Left hindlimb (tissue), 1 donor: ENCODE measurements at places on chromosomes 2 and 18.

DNA sequence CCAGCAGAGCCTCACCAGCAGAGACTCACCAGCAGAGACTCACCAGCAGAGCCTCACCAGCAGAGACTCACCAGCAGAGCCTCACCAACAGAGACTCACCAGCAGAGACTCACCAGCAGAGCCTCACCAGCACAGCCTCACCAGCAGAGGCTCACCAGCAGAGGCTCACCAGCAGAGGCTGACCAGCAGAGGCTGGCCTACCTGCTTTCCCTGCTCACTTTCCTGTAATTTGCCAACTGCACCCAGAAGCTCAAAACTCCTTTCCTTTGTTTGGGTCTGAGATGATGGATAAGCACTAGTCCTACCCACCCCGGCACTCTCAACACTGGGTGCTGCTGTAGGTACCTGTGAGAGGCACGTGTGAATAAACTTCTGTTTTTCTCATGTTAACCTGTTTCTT, 36.4 kb upstream of the PXDN start:
- no peak for DNase-seq

DNA sequence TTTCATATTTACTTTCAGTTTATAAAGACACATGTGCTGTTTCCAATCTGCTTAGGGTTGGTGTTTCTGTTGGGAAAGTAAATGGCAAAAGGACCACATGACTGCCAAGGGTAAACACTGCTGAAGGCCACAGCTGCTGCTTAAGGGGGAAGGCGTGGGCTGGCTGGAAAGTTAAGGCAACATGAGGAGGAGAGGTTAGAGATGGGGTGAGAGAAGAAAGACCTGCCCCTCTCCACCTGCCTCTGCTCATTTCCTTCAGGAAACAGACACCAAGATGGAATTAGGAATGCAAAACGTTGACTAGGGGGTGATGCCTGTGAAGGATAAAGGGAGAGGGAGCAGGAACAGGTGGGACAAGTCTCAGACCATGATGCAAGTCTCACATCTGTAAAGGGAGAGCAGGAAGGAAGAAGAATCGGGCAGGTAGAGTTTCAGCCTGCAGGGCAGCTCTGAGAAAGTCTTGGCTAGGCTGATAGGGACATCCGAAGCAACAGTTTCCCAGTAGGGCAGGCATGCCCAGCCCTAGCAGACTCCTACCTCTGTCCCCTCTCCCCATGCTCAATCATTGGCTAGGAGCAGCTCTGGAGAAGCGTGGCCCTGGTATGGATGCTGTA, 86.0 kb downstream of the CDC42EP3 start:
- no peak for DNase-seq

- DNase-seq = no peak
Measured at GRCh38 chr18:6734726-6735430, 5.4 kb downstream of the ARHGAP28 start.

GRCh38 chr18:37571266-37571665, 5.7 kb upstream of the CELF4 start:
- no peak for DNase-seq

- DNase-seq = no peak
Measured at GRCh38 chr18:3689091-3689490, 239.1 kb downstream of the TGIF1 start.

- no peak for DNase-seq
Measured at GRCh38 chr2:28361991-28362710, 30.5 kb upstream of the FOSL2 start.

DNA sequence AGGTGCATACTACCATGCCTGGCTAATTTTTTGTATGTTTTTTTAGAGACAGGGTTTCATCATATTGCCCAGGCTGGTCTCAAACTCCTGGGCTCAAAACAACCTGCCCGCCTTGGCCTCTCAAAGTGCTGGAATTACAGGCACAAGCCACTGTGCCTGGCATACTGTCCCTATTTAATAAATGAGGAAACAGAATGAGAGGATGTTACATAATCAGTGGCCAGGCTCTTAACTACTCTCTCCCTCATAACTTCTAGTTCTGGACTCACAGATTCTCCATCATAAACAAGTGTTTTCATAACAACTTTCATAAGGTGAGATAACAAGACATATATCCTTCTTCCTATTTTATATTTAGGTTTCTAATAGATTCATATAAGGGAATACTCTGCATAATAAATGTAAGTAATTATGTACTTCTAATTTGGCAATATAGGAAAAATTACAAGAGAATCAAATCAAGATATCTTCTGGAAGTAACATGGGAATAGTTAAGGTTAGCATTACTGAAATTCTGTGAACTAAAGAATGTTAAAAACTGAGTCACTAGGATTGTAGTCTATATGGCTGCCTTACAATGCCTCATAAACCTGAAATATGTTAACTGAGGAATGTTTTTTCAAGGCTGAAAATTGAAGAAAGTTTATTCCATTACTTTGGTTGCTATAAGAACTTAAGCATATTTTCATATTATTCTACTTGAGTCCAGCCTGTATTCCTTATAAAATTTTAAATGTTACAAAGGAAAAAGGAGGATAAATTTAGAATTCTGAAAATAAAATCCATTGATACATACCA, 71.3 kb downstream of the SLC25A12 start:
- DNase-seq = no peak

- DNase-seq = no peak
Measured at GRCh38 chr18:69250305-69251151, 150.2 kb upstream of the DOK6 start.

GRCh38 chr2:85504778-85505261, 34.1 kb upstream of the MAT2A start:
- DNase-seq = peak; percentile 59

DNA sequence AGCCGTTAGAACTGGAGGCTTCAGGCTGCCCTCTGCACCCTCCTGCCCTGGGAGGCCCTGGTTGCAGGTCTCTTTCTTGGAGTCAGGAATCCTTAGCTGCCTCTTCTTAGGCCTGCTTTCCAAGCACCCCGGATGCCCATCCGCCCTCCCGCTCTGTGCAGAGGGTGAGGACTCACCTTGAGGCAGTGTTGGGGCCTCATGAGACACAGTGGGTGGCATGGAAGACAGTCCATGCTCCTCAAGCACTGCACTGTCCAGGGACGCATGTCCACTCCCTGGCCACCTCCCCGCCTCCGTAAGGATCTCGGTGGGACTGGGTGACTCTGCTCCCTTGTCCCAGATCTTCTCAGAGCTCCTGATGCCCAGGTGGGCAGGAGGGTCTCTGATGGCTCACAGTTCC, 5.7 kb upstream of the TRAF3IP1 start:
- no peak for DNase-seq

- DNase-seq = peak; percentile 55
Measured at GRCh38 chr2:231929961-231930592, 3.9 kb upstream of the NPPC start.

DNA sequence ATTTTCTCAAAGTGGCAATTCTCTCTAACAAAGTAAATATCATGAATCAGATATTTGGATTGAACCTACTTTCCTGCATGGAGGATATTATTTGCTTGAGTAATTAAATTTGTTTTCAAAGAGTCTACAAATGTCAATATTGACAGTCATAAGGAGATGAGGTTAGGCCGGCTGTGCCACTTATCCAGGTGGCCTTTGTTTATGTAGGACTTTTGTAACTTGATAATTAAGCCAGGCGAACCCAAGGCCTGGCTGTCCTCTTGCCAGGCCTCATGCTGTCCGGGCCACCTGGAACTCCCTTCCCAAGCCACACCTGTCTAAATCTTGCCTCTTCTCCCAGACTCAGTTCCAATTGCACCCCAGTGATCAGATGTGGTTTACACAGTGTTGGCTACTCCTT, 255.2 kb downstream of the ACKR3 start:
- no peak for DNase-seq

- DNase-seq = no peak
Measured at GRCh38 chr2:37376421-37377186, 32.2 kb downstream of the QPCT start.

DNA sequence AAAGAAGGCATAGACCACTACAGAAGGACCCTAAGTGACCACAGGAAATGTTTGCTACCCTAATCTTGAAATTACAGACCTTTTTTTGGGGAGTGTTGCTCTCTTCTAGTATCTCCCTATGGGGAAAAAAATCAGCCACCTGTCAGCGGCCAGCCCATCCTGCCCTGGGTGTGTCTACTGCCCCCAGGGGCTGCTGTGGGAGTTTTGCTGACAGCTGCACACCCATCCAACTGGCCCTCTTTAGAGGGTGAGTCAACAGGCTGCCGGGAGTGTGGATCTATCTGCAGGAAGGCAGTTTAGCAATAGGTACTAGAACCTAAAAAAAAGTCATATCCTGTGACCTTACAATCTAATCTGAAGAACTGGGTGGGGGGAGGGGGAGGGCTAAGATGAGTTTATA, 796 bp upstream of the DYSF start:
- DNase-seq = no peak

DNA sequence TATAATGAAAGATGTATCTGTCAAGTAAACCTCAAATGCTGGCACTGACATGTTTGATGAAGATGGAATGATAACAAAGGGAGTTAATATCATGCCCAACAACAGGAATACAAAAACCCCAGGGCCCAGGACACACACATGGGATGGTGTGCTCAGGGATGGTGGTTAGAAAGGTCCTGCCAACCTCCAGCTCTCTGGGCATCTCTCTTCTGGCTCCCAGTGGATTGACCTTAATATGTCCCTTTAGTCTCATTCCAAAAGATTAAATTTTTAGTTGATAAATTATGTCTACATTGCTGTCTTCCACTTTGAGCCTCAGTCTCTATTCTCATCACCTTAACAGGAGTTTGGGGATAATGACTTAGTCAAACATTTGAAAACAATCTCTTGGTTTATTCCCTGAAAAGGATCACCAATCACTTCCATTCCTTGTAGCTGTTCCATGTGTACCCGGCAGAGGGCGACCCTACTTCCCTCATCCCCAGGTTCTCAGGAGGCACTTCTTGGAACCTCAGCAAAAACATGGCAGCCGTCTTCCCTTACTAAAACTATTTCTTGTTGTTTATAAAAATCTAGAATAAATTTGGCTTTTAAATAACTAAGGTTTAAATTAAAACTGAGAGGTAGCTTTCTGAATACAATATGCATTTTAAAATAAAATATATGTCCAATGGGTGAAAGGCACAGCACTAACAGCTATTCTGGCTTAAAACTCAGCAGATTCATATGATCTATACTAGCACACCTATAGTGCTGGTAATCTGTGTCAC, 29.6 kb downstream of the MCEE start:
- DNase-seq = no peak

- DNase-seq = no peak
Measured at GRCh38 chr2:170851635-170852034, 34.9 kb downstream of the GAD1 start.

DNA sequence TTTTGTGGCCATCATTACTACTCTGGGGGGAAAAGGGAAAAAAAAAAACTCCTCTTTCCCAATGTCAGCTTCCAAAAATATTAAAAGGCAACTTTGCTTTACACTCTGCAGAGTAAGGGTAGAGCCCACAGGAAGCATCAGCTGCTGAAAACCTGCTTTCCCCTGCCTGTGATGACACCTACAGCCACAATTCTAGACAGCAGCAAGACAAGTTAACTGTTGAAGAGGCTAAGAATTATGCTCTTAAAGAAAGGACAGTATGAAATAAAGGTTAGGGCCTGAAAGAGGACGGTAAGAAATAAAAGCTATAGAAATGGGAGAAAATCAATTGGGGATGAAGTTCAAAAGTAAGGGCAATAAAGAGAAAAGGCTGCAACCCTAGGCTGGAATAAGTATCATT, 3.0 kb downstream of the PDE11A start:
- no peak for DNase-seq

DNA sequence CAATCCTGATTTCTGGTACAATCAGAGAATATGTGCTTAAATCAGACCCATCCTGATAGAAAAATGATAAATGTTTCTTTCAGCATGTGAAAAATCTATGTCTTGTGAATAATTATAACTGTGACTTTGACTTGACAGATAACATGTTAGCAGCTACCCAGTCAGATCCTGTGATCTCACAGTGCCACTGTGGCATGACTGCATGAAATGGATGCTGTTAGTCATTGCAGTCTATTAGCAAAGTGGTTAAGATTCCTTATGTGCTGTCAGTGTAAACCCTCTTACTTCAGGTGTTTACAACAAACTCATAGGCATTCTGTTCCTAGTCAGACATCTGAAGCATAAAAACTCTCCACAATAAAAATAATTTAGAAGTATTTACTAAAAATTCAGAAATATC, 244.6 kb upstream of the RND3 start:
- DNase-seq = no peak

DNA sequence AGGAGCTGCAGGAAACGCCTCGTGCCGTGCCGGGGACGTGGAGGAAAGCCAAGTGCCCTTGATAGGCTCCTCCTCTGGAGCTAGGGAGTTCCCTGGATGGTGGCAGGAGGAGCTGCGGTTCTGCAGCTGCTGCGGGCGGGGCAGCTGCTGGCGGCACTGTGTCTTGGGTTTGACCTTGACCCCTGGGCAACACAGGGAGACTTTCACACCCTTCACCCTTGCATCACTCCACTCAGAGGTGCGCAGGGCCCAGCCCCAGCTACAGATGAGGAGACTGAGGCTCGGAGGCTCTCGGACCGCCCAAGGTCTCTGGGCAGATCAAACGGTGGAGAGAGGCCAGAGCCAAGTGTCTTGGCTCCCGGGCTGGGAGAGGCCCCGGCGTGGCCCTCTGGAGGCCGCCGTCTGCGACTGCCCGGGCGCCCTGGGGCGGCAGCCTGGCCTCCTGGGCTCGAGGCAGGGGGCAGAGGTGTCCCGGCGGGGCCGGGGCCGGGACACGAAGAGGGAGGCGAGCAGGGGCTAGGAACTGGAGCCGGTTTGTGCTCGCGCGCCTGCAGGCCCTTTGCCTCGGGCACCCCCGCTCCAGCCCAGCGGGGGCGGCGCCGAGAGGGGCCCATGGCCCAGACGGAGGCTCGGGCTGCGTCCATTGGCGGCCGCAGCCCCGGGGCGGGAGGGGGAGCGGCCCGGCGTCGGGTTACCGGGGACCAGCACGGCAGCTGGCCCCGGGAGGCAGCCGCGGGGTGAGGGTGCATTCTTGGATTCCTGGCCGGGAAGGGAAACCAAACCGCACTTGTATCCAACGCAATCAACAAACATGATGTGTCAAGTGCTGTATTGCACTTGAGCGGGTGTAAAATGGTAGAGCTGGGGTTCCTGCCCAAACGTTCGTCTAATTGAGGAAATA, 129.6 kb upstream of the SLC1A4 start:
- DNase-seq = peak; percentile 87

DNA sequence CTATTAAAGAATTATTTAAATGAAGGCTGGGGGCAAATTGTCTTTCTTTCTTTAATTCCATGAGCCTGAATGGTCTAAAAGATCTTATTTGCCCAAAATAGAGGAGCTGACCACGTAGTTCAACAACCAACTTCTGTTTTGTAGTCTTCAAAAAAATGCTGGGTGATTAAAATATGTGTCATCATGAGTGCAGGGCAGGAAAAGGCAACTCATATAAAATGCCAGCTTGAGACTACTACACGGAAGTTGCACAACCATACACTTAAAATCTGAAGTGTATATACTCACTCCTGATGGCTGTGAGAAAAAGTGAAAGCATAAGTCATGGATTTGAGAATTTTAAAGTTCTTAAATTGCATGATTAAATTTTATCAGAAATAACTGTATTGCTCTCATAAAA, 210.9 kb downstream of the DYM start:
- no peak for DNase-seq

- DNase-seq = no peak
Measured at GRCh38 chr2:53150146-53150545, 617.5 kb upstream of the CHAC2 start.
